ENCODE measurements at places on chromosomes 11 and 22. TPM values are rescaled to one million over a fixed set of nuclear protein-coding genes. Genes with fewer than 3 reads are reported as not detected.

SAA4 gene
- not detected for total RNA-seq

CBX7 gene
- total RNA-seq, result 26.1 TPM

FAM111B gene
- 46.5 TPM for total RNA-seq

TREH gene
- not detected for total RNA-seq

- DNase-seq, result no peak
These were observed 86.6 kb downstream of the SHANK2 start for GRCh38 chr11:71165771-71166170.

GRCh38 chr11:130122141-130122575, 37.4 kb upstream of the ST14 start:
- no peak for DNase-seq

DNA sequence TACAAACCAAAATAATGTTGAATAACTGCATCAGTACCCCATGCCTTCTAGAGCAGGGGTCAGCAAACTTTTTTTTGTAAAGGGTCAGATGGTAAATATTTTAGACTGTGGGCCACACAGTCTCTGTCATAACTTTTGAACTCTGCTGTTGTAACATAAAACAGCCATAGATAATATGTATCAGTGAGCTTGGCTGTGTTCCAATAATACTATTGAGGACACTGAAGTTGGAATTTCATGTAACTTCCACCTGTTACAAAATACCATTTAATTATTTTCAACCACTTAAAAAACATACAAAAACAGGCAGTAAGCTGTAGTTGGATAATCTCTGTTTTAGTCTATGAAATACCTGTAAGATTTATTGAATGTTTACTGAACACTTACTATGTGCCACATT, 55.2 kb downstream of the PICALM start:
- no peak for DNase-seq

DNA sequence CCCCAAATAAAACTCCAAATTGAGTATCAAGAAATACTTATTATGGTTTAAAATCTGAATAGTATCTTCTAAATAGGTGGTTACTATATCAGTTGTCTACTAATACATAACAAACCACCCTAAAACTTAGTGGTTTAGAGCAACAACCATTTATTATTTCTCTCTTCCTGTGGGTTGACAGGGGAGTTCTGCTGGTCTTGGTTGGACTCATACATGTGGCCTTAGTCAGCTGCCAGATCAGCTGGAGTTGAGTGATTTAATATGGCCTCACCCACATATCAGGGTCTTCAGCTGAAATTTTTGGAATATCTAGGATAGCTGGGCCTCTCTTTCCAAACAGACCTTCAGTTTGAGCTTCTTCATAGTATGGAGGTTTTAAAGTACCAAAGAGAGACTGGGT, 34.5 kb downstream of the C11orf65 start:
- no peak for DNase-seq

DNA sequence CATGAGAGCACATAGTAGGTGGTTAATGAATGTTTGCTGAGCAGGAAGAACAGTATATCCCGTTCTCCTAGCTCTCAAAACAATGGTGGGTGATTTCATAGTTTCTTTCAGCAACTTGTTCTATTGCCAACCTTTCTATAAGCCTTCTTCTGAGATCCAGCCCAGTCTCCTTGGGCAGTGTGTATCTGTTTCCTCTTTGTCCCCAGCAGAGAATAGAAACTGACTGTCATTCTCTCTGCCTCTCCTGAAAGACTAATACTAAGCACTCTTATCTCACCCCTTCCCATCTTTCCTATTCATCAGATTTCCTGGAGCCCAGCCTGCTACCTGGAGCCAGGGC, 272.9 kb downstream of the ST3GAL4 start:
- no peak for DNase-seq

DNA sequence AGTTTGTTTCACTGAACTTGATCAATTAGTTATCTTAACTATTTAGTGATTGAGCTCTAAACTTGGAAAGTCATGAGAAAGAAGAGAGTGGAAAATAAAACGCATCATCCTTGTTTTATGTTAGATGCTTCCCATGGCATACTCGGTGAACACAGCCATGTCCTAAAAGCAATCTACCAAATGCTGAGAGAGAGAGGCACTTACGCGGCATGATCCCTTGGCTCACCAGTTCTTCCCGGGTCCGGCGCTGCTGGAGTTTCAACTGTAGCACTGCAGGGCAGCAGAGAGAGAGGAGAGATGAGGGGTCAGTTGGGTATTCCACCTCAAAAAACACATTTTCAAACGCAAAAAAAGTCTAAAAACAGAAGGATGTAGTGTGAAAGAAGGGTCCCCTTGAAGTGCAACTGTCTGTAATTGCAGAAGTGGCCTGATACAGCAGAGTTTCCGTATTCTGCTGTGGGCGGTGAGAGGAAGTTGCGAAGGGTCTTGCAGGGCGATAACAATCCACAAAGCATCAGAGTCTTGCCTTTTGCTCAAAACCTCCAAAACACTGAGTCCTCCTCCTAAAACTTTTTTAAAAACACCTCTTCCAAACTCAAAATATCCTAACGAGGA, 92.7 kb downstream of the SGSM3 start:
- peak; percentile 24 for DNase-seq

- DNase-seq, result no peak
These were observed 55.9 kb downstream of the PPP6R2 start for GRCh38 chr22:50398831-50399648.

GRCh38 chr11:74487875-74488274, 5.6 kb downstream of the LIPT2 start:
- no peak for DNase-seq

DNA sequence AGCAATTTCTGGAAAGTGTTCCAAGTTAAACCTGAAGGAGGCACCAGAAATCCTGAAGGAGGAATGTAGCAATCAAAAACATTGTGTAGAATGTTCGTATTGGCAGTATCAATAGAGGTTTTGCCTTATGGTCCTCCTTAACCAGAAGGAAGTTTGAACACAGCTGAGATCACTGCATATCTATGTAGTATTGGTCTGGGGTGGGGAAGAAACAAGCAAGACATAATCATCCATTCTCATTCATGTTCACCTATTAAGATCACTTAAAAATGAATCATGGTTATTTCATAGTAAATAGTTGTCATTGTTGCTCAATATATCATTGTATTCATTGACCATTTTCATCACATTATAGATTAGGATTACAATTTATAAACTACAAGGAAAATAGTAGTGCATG, 160.5 kb downstream of the DDX10 start:
- no peak for DNase-seq

All from CD8-positive, alpha-beta memory T cell (primary cell).